Common myeloid progenitor, CD34-positive (primary cell): ENCODE measurements at places on chromosomes 3 and 15.

GRCh38 chr15:41416128-41416741 lies 660 bp upstream of the RTF1 start:
- no peak for DNase-seq

- DNase-seq: peak; percentile 61
Observed at GRCh38 chr15:93028632-93029213, 60.3 kb downstream of the RGMA start.

- DNase-seq: no peak
Observed at GRCh38 chr3:65098400-65098799, 410.6 kb upstream of the ADAMTS9 start.

- DNase-seq: no peak
Observed at GRCh38 chr3:74003734-74004133, 379.0 kb upstream of the PDZRN3 start.

DNA sequence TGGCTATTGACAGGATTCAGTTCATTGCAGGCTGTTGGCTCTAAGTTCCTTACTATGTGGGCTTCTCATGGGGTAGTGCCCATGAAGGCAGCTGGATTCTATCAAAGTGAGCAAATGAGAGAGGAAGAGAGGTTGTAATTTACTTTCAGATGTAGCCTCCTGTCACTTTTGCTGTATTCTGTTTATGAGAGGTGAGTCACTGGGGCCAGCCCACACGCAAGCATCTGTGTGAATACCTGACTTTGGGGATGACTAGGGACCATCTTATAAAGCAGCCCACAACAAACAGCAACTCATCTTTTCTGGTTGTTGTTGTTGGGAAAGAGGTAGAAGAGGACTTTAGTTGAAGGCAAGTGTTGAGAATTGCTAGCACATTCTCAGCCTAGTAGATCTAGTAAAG lies 506.3 kb upstream of the GRM7 start:
- no peak for DNase-seq

DNA sequence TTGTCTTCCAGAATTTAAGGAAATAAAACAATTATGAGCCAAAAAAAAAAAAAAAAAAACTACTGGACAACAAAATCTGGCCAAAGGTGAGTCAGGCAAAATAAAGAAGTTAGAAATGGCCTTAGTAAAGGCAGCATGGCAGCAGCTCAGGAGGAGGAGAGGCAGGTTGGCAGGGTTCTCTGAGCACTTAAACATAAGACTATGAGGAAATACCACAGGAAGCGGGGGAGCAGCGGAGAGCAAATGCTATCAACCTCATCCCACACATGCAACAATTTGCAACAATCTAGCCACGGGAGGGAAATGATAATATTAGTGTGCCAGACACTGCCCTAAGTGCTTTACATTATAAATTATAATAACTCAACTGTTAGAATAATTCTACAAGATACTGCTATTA lies 247.3 kb upstream of the NSMCE3 start:
- DNase-seq: no peak

DNA sequence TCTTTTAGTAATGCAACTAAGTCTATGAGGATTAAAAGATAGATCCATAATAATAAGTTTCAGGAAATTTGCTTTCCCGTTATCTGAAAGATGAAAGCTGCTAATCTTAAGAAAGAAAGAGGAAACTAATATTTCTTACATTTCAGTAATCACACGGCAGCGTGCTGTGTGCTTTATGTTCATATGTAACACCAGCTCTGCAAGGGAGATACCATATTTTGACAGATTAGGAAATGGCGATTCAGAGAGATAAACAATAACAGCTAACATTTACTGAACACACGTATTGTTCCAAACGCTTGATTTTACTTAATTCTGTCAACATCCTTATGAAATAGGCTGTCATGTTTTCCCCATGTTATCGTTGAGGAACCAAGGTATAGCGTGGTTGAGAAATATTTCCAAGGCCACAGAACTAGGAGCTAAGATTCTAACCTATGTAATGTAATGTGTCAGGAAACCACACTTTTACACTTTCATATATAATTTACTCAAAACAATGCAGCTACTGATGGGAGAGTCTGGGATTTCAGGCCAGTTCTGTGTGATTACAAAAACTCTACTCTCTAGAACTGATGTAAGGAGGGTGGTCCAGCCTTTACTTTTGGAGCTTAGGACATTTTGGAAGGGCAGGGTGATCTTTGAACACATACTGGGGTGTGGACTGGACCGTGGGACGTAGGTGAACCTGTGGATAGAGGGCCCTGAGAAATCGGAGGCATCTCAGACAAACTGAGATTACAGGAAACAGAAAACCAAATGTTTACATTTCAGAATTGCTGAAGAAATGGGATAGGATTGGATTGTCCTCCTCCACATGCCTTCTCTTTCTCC lies 100.6 kb downstream of the IL1RAP start:
- DNase-seq: peak; percentile 50

DNA sequence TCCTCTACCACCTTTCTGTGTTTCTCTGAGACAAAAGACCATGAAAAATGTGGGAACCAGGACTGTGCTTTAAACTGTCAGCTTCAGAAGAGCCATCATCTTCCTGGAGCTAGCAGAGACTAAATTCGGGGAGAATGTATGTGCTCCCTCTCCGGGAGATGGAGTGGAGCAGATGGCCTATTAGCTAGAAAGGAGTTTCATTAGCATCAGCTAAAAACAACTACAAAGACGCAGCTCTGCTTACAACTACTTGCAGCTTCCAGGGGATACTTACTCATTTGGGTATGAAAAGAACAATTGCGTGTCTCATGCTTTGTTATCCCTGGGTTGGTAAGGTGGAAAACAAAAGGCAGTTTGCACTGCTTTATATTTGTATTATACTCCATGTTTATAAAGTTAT lies 159.6 kb downstream of the MFSD1 start:
- no peak for DNase-seq
